ENCODE measurements at places on chromosomes 2 and 18.

GRCh38 chr2:173986805-173987204 is 21.6 kb upstream of the SP3 start:
- no peak for DNase-seq

DNA sequence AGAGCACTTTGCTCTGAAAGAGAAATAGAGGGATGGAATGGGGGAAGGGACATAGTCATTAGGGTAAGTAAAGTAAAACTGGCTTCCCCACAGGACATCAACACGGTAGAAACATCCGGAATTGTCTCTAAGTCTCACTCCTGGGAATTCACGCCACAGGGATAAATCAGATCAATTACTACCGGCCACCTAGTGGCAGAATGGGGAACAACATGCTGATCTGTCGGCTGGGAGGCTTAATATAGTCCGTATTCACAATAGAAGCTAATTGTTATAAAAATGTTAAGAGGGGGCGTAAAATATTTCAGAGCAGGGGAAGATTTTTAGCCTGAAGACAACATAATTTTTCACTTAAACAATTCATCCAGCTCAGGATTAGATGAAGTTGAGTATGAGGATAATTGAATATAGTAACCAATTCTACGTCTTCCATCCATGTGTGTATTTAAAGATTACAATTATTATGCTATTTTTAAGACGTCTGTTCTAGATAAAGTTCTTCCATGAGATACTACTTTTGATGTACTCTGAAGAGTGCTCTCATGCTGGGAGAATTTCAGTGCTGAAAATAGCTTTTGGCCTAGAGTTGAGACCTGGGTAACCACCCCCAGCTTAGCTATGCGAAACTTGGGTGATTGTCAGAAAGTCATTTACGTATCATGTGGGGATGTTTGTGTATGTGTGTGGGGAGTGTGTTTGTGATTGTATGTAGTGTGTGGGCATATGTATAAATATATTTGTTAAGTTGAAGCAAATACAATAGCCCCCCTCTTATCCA is 65.7 kb downstream of the LRRTM1 start:
- no peak for DNase-seq

DNA sequence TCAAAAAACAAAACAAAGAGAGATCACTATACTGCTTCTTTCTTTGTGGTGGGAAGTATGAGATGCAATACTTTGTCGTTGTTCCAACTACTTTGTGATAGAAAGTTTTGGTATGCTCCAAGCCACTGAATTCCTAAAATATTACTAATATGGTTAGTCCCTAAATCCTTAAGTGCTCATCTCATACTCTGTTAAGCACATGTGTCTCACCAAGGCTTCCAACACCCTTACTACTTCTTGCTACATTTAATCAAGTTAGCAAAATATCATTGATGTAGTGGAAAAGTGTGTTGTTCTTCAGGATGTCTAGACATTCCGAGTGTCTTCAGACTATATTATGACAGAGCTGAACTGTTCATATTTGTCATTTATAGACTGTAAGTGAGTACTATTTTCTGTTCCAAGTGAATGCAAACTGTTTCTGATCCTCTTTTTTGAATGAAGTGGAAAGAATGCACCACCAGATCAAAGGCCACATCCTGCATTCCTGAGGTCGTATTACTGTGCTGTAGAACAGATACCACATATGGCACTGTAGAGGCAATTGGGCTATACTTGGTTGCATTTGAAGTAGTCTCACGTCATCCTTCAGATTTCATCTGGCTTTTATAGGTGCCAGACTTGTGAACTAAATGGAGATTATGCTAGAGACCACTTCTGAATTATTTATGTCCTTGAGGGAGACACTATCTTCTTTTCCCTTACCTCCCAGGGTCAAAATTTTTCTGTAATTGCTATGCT is 298.4 kb upstream of the ZNF521 start:
- DNase-seq: no peak

DNA sequence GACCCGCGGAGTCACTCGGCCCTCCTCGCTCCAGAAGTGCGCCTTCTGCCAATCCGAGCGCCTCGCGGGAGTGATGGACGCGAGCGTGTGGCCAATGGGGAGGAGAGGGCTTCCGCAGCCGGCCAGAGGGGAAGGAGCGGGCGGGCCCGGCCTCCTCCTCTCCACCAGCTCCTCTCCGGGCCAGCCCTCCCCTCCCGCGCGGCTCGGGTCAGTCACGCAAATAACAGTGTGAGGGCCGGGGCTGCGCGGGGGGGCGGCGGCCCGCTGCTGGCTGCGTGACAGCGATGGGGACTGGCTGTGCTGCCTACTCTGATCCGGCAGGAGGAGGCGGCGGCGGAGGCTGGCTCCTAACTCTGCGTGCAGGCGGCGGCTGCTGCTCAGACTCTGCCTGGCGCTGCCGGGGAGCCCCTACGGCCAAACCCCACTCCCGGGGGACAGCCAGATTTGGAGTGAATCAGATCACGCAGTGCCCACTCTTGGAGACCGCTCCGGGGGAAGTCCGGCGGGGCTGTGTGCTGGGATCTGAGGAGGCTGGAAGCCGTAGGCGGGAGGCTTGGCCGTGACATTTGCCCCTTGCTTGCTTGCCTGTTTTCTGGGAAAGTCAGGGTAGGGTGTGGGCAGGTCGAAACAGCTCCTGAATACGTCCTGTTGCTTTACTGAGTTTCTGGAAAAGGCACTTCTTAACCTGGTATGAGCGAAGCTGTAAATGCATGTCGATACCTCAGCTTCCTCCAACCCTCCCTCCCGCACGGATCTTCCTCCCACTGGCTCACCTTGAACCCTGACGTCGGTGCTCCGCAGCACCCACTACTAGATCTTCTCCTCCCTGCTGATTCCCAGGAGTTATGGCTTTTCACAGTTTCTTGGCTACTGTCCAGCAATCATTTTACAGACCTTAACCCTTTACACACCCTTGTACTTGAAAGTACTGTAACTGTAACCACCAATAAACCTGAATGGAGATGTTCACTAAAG is 97.9 kb upstream of the SERTAD2 start:
- DNase-seq: no peak

GRCh38 chr2:9685637-9686036 is 54.8 kb upstream of the YWHAQ start:
- no peak for DNase-seq

- DNase-seq: no peak
Observed at GRCh38 chr2:188028739-188029138, 262.9 kb upstream of the GULP1 start.

DNA sequence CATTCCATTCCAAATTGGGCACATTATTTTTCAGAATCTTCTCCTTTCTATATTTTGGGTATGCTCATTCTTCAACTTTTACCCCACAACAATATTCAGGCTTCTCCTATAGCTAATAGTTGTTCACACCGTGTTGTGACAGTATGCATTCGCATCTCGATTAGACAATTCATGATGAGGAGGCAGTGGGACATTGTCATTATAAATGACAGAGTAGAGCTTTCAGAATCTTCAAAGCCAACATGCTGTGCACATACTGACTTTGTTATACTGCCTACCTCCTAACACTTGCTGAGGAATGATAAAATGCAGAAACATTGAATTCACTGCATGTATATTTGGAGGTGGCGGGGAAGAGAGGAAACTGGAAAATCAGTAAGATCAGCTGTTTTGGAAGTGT is 714.2 kb downstream of the SUCLG1 start:
- no peak for DNase-seq

- no peak for DNase-seq
Observed at GRCh38 chr2:28053597-28053996, 163.1 kb downstream of the BABAM2 start.

DNA sequence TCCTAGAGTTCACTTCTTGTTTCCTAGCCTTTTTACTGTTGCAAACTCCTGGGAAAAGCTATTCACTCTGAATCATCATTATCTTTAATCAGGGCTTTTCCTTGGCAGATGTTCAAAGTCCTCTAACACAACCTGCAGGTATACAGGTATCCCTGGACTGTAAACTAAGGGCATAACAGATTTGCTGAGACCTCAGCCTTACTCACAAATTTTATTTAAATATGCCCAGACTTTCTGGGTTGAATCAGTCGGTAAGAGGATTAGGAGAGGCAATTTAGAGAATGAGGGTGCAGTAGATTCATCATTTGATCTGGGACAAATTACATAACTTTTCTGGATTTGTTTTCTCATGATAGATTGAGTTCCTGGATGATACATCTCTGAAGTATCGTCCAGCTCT is 217.8 kb upstream of the STON1 start:
- no peak for DNase-seq

DNA sequence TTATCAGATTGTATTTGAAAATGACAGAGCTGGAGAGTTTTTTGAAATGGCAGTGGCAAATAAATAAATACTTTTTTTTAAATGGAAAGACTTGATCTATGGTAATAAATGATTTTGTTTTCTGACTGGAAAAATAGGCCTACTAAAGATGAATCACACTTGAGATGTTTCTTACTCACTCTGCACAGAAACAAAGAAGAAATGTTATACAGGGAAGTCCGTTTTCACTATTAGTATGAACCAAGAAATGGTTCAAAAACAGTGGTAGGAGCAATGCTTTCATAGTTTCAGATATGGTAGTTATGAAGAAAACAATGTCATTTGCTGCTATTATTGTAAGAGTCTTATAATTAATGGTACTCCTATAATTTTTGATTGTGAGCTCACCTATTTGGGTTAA is 30.9 kb downstream of the CD28 start:
- DNase-seq: no peak

- no peak for DNase-seq
Observed at GRCh38 chr2:200262047-200262446, 44.4 kb upstream of the SPATS2L start.

DNA sequence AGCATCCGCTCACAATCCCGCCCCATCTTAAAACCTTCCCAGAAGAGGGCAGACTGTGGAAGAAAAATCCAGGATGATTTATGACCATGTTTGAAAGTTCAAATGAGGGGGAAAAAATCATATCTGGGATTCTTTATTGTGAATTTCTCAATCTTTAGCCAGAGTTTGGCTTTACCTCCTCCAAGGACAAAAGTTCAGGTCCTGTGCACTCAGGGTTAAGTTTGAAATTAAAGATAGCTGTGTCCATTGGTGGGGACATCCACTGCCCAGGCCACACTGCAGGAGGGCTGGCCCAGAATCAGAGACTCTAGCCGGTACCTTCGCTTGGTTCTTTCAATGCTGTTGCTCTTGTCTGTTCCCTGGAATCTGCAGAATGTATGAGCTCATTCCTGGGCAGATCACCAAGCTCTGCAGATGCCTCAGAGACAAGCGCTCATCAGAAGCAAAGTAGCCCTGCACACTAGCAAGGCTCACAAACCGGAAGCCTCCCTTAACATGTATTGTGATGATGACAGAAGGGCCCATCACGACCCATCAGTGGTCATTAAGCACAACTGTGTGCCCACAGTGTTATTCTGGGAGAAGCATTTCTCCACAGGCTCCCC is 375.3 kb upstream of the KLHL29 start:
- DNase-seq: no peak
